Osteocyte (in vitro differentiated cells): ENCODE measurements at places on chromosomes 3 and 15. TPM values are rescaled to one million over a fixed set of nuclear protein-coding genes. Genes with fewer than 3 reads are reported as not detected.

DNA sequence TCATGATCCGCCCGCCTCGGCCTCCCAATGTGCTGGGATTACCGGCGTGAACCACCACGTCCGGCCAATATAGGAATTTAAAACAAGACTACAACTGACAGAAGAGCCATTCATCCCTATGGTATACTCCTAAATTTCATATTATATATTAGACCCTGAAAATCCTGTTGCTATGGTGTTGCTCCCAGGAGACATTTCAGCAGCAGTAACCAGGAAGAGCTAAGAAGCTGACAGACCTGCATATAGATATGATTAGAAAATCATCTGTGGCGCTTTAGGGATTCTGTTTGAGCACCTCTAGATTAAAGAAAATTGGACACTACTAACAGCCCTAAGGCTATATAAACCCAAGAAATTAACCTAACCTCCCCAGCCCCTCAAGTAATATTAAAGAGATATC lies 38.8 kb downstream of the TBL1XR1 start:
- no peak for DNase-seq

SPATA16 gene
- total RNA-seq: not detected in 2 replicates

GRCh38 chr3:101966226-101966625 lies 116.9 kb downstream of the NFKBIZ start:
- DNase-seq: no peak

DNA sequence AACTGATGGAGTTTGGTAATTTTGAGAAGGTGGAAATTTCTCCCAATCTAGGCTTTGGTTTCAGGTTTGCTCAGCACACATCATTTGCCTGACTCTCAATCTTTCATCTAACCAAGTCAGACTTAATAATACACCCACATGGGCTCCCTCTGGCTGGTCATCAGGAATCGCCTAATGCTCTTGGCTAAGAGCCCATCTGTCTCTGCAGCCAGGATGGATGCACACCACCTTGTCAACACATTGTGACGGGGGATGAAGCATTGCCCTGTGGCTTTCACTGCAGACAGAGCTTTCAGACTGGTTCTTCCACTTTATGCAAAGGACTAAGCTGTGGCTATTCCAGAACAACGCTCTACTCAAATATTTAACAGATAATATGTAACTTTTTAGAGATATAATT lies 3.0 kb upstream of the HDGFL3 start:
- no peak for DNase-seq

- no peak for DNase-seq
Measured at GRCh38 chr3:36677331-36678007, 86.9 kb downstream of the DCLK3 start.

- DNase-seq: no peak
Measured at GRCh38 chr15:45186771-45187577, 792 bp downstream of the SHF start.

TM4SF4 gene
- not detected in 2 replicates for total RNA-seq

ANKDD1A gene
- total RNA-seq: 4.6 and 5.7 TPM in 2 replicates

- peak; percentile 65 for DNase-seq
Measured at GRCh38 chr3:12150112-12150511, 8.6 kb downstream of the TIMP4 start.

GDPGP1 gene
- total RNA-seq: 5.6 and 6.6 TPM in 2 replicates

ALPK3 gene
- total RNA-seq: 0.27 and 0.37 TPM in 2 replicates

- DNase-seq: no peak
Measured at GRCh38 chr3:25259871-25260270, 168.2 kb upstream of the RARB start.

DNA sequence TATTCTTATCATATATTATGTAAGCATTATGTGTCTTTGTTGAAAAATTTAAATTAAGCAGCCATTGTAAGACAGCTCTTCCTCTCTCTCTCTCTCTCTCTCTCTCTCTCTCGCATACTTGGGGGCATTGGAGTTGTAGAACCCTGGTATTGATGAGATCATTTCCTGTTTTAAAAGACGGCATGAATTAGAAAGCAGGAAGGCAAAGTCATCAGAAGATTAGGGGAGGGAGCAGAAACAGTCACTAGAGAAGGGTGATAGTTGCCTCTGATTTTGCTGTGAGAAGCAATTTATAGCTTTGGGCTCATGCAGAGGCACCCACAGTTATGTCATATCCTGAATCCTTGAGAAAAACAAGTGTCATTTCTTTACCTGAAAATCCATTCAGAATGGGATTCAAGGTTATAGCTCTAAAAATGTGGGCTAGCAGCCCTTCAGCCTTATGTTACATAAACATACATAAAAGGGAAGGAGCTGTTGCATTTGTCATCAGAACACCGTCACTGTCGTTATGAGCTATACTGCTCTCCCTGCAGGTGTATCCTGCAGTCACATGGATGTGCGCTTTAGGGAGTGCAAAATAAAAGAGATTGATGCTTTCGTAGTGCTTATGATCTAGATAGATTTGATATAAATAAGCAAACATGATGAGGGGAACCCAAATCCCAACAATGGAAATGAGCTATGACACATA lies 213.8 kb downstream of the NR1D2 start:
- no peak for DNase-seq

DNA sequence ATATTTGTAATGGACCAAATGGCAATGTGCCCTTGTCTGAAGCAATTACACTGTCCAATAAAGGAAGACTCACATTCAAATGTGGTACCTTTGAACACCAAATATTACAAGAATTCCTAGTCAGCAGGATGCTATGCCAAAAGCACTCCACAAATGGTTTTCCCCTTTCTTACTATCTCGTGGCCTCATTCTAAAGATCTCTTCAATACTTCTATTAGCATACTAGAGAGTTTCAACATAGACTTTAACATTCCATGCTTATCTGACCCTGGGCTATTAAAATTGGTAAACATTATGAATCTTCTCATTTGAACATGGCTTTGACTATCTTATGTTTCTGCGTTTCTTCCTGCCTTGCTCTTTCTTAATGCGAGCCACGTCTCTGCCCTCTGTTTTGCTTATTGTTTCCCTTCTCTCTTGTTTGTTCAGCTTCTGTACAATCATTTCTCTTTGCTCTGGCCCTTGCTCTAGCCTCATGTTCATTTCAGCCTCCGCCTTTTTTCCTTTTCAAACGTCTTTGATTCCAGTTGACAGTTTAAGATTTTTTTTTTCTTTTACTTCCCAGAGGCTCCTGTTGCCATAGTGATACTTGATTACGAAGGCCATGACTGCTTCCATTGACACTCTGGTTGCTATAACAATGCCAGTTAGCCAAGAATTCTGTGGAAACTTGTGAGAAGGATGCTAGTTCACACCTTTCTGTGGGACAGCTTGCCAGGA lies 49.5 kb upstream of the SLC9A9 start:
- no peak for DNase-seq

DNA sequence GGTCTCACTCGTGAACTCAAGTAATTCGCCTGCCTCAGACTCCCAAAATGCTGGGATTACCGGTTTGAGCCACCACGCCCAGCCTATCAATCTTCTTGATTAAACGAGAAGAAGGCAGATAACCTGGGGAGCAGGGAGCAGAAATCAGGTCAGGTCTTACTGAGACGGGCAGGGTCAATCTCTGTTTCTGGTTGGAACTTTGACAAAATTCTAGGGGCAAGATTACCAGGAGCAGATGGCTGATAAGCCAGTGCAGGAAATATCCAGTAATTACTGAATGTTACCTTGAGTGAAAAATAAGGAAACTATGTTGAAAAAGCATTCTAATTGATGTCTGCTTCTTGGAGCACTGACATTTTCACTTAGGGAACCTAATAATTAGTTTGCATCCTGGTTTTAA lies 24.4 kb upstream of the GOLM2 start:
- DNase-seq: no peak

DNA sequence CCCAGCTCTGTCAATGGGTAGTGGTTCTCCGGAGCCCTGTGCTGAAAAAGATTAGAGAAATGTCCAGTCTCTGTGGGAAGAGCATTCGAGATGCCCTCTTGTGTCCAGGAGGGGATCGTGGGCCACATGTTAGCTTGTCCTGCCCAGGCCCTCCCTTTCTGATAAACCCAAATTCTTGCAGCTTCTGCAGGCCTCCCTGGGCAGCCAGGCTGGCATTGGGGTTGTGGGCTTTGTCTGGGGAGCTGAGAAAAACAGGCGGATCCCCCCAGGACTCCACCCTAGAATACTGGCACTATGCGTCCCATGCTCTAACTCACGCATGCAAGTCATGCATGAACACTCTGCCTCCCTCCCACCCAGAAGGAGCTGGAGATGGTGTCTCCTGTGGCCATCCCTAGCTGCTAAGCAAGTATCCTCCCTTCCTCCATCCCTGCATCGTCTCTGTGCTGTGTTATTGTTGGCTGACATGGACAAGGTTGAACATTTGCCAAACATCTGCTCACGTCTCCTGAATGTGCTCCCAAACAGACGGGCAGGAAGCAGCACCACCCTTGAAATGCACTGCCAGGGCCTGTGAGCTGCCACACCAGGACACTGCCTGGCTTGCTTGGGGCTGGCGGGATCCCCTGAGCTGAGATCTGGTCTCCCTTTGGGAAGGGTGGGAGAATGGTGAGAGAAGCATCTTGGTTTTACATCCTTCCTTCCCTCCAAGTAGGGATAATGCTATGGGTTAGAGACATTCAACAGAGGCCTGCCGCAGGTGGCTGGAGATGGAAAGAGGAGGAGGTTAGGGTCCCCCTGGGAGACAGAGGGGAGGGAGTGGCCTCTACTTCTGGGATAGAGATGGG lies 26.5 kb downstream of the CFAP161 start:
- DNase-seq: no peak

DNA sequence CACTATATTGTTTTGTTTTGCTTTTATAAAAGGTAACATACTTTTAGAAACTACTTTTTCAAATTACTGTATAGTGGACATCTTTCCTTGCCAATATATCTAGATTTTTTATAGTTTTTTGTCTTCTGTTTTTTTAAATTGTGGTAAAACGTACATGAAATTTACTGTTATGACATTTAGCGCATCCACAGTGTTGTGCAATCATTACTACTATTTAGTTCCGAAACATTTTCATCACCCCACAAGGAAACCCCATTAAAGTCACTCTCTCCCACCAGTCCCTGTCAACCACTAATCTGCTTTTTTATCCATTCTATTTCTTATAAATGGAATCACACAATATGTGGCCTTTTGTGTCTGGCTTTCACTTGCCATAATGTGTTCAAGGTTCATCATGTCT lies 54.8 kb downstream of the TMEM266 start:
- DNase-seq: no peak

KBTBD13 gene
- not detected in 2 replicates for total RNA-seq

GRCh38 chr3:58568572-58569286 lies 8.5 kb downstream of the FAM107A start:
- peak; percentile 93 for DNase-seq

USP8 gene
- total RNA-seq: 55.3 and 60.3 TPM in 2 replicates

- no peak for DNase-seq
Measured at GRCh38 chr3:36792342-36792741, 28.0 kb upstream of the DCLK3 start.

DNA sequence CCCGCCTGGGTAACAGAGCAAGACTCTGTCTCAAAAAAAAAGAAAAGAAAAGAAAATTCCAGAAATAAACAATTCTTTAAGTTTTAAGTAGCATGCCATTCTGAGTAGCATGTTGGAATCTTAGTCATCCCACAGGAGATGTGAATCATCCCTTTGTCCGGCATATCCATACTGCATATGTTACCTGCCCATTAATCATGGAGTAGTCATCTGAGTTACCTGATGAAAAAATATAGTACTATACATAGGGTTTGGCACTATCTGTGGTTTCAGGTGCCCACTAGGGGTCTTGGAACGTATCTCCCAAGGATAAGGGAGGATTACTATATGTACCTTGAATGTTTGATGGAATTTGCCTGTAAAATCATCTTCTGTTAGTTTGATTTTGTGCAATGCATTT lies 6.3 kb upstream of the CCR4 start:
- no peak for DNase-seq

DNA sequence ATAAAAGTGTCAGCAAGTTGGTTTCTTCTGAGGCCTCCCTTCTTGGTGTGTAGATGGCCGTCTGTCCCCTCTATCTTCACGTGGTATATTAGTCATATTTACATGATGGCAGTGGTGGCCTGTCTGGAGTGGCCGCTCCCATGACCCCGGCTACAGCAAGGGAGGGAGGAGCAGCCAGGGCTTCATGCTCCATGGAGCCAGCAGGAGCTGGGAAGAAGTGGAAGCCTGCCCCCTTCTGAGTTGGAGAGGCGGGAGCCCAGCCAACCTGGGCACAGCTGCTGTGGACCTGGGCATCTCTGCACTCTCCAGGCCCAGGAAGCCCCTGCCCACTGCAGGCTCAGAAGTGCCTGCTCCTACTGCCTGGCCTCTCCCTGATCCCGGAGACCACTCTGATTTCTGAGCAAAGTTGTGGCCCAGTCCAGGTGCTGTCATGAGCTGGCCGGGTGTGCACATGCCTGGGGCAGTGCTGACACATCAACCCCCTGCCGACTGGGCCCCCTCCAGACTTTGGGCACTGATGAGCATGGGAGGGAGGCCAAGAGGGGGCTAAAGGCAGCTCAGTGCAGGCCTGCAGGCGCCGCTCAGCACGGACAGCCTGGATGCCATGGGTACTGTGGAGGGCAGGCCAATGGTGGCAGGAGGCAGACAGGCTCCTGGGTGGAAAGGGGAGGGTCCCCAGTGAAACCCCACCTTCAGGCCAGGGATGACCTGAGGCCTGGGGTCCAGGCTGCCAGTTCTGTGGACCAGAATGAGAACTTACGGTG lies 84.8 kb downstream of the SERPINI1 start:
- no peak for DNase-seq

UBAP1L gene
- 5.1 and 5.4 TPM in 2 replicates for total RNA-seq

DNA sequence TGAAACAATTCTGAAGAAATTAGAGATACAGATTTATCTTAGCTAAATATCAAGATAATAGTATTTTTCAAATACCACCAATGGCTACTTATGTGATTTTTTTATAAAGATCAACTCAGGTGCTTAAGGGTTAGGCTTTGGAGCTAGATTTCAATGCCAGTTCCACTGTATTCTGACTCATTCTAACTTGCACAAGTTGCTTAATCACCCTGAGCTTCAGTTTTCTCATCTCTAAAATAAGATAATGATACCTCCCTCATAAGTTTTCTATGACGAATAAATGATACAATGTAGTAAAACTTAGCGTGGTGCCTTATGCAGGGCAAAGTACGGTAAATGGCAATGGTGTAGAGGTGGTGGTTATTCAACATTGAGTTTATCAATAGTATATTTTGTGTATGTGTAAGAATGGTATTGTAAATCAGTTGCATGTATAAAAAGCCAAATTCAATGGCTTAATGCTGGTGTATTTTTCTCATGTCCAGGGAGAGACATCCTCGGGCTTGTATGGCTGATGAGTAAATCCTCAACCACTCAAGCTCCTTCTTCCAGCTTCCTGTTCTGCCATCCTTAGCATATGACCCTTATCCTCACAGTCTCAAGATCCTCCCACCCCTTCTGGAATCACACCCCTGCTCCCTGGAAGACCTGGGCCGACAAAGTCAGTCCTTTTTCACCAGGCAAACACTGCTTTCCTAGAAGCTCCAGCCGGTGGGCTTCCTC lies 505.9 kb upstream of the CFAP20DC start:
- DNase-seq: no peak

DNA sequence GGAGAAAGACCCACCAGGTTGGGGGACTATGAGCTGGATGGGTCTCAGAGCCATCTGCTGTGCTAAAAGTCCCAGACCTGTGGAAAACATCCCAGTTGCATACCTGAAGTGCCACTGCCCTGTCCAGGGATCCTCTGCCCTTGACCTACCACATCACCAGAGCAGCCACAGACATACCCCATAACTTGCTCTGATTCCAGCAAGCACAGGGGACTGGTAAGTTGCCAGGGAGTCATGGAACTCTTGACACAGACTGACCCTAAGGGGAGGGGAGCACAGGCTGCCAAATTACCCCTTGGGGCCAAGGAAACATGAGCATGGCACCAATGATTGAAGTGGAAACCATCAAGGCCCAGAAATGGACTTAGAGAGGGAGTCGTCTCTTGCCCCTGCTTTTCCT lies 1335.1 kb upstream of the ALCAM start:
- no peak for DNase-seq

ERC2 gene
- 0.35 and 0.78 TPM in 2 replicates for total RNA-seq

LIPC gene
- not detected in 2 replicates for total RNA-seq
